NCI-H446 treated with DMSO at 0.1 percent for 48 hours (cell line): ENCODE measurements at places on chromosomes 6 and 20.

DNA sequence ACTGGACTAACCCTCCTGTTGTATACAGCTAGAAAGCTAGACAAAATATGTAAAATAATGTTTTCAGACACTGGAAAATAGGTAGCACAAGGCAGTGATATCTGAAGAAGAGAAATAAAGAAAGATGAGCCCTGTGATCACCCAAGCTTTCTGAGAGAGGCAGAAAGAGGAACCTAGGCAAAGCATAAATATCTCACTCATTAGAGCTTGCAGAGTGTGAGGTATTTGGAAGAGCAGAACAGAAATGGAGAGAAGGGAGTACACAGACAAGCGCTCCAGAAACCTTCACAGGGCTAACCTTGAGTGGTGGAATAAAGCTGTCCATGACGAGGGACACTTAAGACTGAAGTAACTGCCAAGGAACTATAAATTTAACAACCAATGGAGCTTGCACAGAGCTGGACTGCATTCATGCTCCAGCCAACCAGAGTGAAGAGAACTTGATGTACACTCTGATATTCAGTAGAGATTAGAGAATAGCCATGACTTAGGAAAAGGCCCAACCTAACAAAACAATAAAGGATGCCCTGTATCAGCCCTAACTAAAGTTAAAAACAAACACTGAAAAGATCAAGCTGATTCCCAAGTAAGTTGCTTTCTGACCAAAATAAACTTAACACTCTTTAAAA, 280.9 kb upstream of the STXBP5 start:
- DNase-seq: no peak

GRCh38 chr6:10550764-10551163, 29.6 kb downstream of the GCNT2 start:
- no peak for DNase-seq

GRCh38 chr6:157520117-157520406, 139.1 kb downstream of the ZDHHC14 start:
- no peak for DNase-seq

GRCh38 chr6:38114976-38115625, 295.6 kb downstream of the ZFAND3 start:
- DNase-seq: no peak

- DNase-seq: no peak
Measured at GRCh38 chr20:6504826-6505225, 262.7 kb upstream of the BMP2 start.

DNA sequence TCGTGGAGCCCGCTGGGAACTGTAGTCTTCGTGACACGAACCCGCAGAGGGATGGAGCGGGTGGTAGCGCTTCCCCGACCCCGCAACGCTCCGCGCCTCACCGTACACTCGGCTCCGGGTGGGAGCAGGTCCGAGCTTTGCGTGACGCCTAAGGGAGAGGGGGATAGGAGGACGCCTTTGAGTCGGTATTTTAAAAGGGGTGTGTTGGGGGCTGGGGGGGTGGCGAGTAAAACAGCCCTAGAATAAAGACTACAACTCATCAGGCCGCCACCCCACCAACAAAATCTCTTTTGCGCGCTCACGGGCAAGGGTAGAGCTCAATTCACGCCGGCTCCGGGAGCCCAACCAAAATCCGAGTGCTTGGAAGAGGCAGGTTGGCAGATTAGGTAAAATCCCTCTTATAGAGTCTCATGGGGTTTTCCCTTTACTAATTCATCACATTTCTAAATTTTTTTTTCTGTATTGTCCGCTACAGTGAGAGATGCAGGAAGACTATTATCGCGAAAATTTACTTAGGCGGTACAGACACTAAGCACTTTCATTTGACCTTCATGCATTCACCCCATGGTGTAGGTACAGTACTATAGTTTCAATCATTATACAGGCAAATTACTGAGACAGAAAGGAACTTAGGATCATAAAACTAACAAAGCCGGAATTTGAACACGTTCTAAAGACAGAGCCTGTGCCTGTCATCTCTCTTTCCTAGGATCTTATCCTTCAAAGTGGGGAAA, 706 bp upstream of the SNX14 start:
- DNase-seq: no peak

- no peak for DNase-seq
Measured at GRCh38 chr6:33430991-33431879, 11.4 kb downstream of the SYNGAP1 start.

- no peak for DNase-seq
Measured at GRCh38 chr6:11535801-11536230, 1.7 kb upstream of the TMEM170B start.

- DNase-seq: no peak
Measured at GRCh38 chr6:84061174-84061573, 27.6 kb downstream of the MRAP2 start.

GRCh38 chr20:48803176-48804053, 24.4 kb downstream of the PREX1 start:
- DNase-seq: no peak

DNA sequence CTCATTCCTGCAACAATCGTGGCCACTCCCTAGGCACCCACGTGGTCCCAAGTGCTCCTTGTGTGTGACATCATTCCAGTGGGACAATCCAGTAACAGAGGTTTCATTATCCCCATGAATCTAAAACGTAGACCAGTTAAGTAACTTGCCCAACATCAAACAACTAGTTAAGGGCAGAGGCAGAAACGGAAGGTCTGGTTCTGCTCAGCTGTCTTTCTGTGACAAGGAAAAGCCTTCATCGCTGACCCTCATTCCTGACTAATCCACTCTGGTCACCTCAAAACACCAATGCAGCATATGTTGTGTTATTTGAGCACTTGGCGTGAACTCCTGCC, 261.4 kb upstream of the JARID2 start:
- DNase-seq: no peak

- DNase-seq: no peak
Measured at GRCh38 chr20:38222231-38222922, 38.2 kb downstream of the KIAA1755 start.

DNA sequence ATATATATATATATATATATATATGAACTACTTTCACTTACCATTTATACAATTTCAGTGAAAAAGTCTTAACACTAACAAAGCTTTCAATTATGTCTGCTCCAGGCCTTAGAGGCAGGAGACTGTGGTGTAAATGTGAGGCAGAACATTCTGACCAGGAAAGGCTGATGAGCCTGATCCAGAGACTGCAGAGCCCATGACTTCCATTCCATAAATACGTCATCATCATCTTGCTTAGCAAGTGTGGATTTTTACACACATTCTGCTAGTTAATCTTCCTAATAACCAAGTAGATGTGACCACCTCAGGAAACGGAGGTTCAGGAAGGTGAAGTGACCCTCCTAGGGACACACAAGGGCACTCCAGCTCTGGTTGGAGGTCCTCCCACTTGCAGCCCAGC, 14.9 kb downstream of the TRERF1 start:
- DNase-seq: no peak

DNA sequence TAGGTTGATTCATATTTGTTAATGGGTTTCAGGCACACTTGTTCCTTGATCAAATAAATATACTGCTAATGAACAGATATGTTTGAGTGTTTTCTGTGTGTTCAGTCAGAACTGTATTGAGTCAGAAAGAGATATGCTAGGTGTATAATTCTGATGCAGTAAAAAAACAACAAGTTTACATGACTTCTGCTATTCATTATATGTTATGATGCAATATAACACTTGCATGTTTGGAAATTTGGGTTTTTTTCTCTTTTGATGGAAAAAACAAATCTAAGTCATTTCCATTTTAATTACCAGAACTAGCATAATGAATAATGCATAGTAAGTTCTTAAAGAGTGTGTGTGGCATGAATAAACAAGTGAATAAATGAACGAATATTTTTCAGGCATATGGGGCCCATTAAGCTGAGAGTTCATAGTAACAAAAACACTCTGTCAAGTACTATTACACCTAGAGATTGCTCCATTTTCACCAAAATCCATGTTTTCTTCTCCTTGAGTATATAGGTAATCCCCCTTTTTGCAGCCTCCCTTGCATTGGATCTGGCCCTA, 208.3 kb upstream of the NT5E start:
- no peak for DNase-seq

GRCh38 chr20:33277471-33278441, 5.3 kb upstream of the BPIFB1 start:
- DNase-seq: no peak

DNA sequence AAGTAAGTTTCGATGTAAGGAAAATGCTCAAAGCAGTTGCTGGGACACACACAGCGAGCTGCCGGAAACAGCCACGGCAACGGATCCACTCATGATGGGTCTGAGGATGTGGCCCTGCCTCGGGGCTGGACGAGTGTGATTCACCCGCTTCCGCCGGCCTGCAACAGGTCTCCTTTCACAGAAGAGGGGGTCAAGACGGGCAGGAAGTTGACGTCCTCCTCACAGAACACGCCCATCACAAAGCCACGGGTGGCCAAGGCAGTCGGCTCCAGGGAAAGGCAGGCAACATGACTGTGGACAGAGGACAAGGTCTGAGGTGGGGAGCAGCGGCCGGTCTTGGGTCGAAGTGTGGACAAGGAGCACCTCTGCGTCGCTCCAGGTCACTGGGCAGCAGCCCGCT, 29.9 kb upstream of the SMOC2 start:
- DNase-seq: no peak

- no peak for DNase-seq
Measured at GRCh38 chr6:135464634-135465033, 32.9 kb downstream of the AHI1 start.

DNA sequence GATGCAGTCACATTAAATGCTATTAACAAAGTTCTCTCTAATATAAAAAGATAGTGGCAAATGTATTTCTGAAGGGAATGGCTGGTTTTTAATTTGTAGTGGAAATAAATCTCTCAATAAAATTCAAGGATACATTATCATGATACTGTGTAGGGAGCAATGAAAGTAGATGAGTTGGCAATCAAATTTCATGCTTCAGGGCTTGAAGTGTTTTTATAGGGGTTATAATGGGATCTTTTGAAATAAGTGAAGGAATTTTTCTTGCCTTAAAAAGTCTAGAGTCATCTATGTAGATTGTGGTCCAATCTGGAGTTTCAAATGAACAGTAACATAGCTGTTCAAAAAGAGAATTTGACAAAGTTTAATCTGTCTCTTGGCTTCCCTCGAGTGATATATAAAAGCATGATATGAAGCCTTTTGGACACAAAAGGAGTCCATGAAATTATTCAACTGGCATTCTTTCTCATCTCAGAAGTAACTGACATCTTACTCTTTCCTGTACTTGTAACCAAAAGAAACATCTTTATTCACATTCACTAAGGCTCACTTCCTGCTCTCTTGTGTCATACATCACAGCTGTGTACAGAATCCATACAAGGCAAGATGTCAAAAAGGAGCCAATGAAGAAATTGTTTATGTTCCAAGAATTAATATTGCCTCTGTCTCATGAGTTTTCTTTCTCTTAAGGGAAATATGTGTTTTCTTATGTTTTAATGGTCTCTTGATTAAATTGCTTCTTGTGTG, 591.0 kb upstream of the GJE1 start:
- DNase-seq: no peak

DNA sequence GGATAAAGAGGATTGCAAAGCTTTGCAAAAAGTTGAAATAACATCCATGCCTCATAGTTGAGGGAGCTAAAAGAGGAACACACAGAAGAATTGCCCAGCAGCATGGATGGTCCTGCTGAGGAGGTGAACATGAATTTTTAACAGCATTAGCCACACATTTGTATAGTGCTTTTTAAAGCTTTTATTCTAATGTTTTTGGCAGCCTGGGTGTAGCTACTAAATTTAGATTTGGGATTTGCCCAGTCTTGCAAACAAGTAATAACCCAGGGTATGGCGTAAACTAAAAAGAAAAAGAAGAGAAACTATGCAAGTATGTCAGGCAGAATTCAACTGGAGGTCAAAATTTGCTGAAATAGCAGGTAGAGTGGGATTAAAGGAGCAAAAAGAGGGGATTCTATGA, 75.1 kb upstream of the PTPRK start:
- DNase-seq: no peak

- no peak for DNase-seq
Measured at GRCh38 chr20:4299773-4300172, 284.4 kb upstream of the RNF24 start.

DNA sequence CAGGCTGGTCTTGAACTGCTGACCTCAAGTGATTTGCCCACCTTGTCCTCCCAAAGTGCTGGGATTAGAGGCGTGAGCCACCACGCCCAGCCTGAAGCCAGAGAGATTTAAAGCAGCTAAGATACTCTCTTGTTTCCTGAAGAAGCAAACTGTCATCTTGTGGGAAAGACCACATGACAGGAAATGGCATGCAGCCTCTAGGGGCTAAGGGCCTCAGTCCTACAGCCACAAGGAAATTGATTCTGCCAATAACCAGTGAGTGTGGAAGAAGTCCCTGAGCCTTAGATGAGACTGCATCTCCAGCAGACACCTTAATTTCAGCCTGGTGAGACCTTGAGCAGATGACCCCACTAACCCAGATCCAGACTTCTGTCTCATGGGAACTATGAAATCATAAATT, 40.9 kb downstream of the KIZ start:
- no peak for DNase-seq

GRCh38 chr6:52190409-52190808, 4.2 kb downstream of the IL17A start:
- DNase-seq: no peak

- DNase-seq: no peak
Measured at GRCh38 chr6:81938991-81939732, 186.7 kb upstream of the TENT5A start.

GRCh38 chr20:36916199-36916598, 35.3 kb downstream of the SAMHD1 start:
- DNase-seq: no peak

DNA sequence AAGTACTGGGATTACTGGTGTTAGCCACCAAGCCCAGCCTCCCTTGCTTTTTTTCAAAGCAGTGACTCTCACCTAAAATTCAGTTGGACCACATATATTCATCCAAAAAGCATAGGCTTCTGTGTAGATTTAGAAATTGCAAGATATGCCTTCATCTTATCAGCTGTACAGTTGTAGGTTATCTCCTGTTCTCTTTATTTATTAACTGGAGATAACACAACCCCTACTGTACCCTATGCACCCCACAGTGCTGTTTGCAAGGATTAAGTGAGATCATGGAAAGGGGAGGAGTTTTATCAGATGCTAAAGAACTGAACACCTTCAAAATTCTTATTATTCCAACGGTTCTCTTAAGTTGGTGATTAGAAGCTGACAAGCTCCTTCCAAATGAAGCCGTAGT, 164.4 kb upstream of the JARID2 start:
- no peak for DNase-seq

- DNase-seq: no peak
Measured at GRCh38 chr6:31483392-31483791, 14.6 kb upstream of the MICB start.

- peak; percentile 21 for DNase-seq
Measured at GRCh38 chr6:105204331-105204730, 24.5 kb upstream of the POPDC3 start.

DNA sequence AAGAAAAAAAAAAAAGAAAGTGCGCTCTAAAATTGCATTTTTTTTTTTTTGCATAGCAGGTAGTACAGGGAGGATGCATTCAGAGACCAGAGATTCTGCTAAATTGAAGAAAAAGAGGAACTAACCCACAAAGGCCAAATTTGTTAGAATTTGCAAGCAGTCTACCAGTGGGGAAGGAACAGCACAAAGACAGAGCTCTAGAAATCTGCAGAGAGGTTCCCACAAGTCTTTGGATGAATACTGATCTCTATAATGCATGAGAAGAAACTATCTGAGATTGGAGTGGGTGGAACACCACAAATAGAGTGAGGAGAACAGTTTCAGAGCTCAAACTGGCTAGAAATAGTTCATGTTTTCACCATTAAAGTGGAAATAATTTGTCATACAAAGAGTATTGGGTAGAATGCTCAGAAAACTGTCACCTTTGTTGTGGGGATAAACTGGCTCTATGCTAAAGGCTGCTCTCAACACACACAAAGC, 79.6 kb upstream of the AHI1 start:
- DNase-seq: no peak

- DNase-seq: no peak
Measured at GRCh38 chr20:64133951-64134407, 26.6 kb upstream of the NPBWR2 start.
